CD8-positive, alpha-beta memory T cell (primary cell): ENCODE measurements at places on chromosomes 7 and 10. TPM values are rescaled to one million over a fixed set of nuclear protein-coding genes. Genes with fewer than 3 reads are reported as not detected.

DNA sequence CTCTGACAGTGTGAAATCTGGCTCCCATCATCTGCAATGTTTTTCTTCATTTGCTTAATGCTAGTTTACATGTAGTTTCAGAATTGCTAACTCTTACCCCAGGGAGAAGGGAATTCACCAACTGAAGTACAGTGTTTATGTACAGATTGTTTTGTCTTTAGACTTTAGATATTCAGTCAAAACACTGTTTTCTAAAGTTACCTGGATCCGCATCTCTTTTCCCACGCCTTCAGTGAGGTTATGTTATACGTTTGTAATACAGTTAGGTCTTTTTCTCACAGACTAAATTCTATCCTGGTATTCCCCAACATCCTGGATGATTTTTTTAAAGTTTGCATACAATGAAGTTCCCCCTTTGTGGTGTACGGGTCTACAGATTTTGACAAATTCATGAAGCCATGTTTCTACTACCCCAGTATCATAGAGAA is 3.2 kb upstream of the LYZL1 start:
- H3K27me3 ChIP-seq: no peaks in the 10 kb centered on the region
- no peak for DNase-seq
- H3K36me3 ChIP-seq: no peaks in the 10 kb centered on the region
- H3K4me1 ChIP-seq: no peaks in the 10 kb centered on the region

The KCNMA1 gene
- total RNA-seq: 0.31 TPM

- no peak overlapping the region for H3K27ac ChIP-seq
- peaks cover 18% of the 10 kb centered on the region for H3K36me3 ChIP-seq
- H3K27me3 ChIP-seq: no peaks in the 10 kb centered on the region
- DNase-seq: no peak
These were observed 263.1 kb downstream of the ELFN1 start for GRCh38 chr7:1933066-1933750.

GRCh38 chr7:24714676-24715010 is 42.6 kb downstream of the GSDME start:
- H3K4me3 ChIP-seq: no peak overlapping the region
- no peak for DNase-seq
- no peaks in the 10 kb centered on the region for H3K4me1 ChIP-seq
- no peak overlapping the region for H3K27ac ChIP-seq
- no peaks in the 10 kb centered on the region for H3K36me3 ChIP-seq

- H3K27me3 ChIP-seq: no peaks in the 10 kb centered on the region
- H3K4me1 ChIP-seq: no peaks in the 10 kb centered on the region
- H3K4me3 ChIP-seq: no peak overlapping the region
- no peak for DNase-seq
- H3K27ac ChIP-seq: no peak overlapping the region
These were observed 13.8 kb downstream of the RSU1 start for GRCh38 chr10:16803464-16803863.

The TAS2R41 gene
- not detected for total RNA-seq

- no peak overlapping the region for H3K4me3 ChIP-seq
- H3K27me3 ChIP-seq: no peaks in the 10 kb centered on the region
These were observed 132.2 kb downstream of the VIPR2 start for GRCh38 chr7:159012353-159013069.

The NEUROD6 gene
- total RNA-seq: not detected

The WNT8B gene
- total RNA-seq: not detected
